ENCODE measurements at places on chromosomes 7 and 10.

- no peak for DNase-seq
These were observed 127.2 kb upstream of the SP8 start for GRCh38 chr7:20913853-20914252.

DNA sequence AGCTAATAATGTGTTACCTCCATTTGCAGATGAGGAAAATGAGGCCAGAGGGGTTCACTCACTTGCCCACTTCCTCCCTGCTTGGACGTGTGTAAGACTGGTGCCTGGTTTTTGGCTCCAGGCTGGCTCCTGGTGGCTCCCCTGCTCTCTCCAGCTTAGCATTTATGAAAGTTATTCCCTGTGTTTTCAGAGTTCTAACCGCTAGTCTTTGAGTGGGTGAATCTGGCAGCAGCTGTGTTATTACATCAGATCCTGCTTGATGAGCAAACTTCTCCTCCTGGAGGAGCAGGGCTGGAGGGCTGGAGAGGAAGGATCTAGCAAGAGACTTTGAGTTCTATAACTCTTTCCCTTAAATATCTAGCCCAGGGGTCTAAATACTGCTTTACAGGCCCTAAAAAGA, 80.9 kb upstream of the AGBL3 start:
- DNase-seq: no peak

- no peak for DNase-seq
These were observed 41.2 kb downstream of the ZCCHC24 start for GRCh38 chr10:79404231-79404609.

- no peak for DNase-seq
These were observed 36.2 kb downstream of the TOMM7 start for GRCh38 chr7:22786290-22786932.

GRCh38 chr10:87816163-87816897, 1.7 kb downstream of the ATAD1 start:
- no peak for DNase-seq

GRCh38 chr7:46681865-46682503, 760.9 kb upstream of the IGFBP3 start:
- DNase-seq: no peak

- no peak for DNase-seq
These were observed 272 bp upstream of the GJC3 start for GRCh38 chr7:99929730-99930053.

- DNase-seq: no peak
These were observed 52.7 kb downstream of the VCL start for GRCh38 chr10:74050653-74051052.

- no peak for DNase-seq
These were observed 10.6 kb downstream of the AP5Z1 start for GRCh38 chr7:4786015-4786414.

DNA sequence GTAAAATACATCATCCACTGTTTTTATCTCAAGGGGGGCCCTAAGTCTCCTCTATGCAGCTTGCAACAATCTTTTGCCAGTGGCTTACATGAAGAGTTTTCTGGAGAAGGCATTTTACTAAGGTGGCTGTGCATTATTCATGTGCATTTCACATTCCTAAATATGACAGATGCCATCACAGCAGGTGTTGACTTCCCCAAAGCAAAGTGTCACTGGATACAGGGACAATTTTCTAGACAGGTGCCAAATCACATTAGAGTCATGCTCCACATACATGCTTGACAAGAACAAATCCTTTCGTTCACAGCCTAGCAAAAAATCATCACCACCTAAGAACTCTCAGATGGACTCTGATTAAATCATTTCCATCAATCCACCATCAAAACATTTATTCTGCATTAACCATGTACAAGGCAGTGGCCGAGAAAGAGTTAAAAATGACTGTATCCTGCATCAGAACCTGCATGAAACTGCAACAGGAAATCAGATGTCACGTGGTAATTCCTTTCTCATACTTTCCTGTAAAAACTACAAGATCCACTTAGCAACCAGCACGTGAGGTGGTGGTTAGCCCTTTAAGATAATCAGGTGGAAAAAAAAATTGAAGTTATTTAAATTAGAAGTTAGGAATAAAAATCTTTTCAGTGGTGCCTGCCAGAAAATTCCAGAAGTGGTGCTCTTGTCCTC, 88.2 kb upstream of the AFAP1L2 start:
- no peak for DNase-seq

- DNase-seq: no peak
These were observed 3.6 kb downstream of the ZSCAN21 start for GRCh38 chr7:100053215-100053614.

- DNase-seq: no peak
These were observed 43.0 kb downstream of the ZMYND11 start for GRCh38 chr10:178208-178607.

- no peak for DNase-seq
These were observed 88.9 kb downstream of the CABCOCO1 start for GRCh38 chr10:61751599-61751998.

- DNase-seq: no peak
These were observed 24.6 kb upstream of the NPFFR1 start for GRCh38 chr10:70308121-70309060.

- DNase-seq: no peak
These were observed 302.4 kb downstream of the GRID1 start for GRCh38 chr10:86064219-86064618.

- no peak for DNase-seq
These were observed 297.4 kb upstream of the PCDH15 start for GRCh38 chr10:55098452-55098851.

DNA sequence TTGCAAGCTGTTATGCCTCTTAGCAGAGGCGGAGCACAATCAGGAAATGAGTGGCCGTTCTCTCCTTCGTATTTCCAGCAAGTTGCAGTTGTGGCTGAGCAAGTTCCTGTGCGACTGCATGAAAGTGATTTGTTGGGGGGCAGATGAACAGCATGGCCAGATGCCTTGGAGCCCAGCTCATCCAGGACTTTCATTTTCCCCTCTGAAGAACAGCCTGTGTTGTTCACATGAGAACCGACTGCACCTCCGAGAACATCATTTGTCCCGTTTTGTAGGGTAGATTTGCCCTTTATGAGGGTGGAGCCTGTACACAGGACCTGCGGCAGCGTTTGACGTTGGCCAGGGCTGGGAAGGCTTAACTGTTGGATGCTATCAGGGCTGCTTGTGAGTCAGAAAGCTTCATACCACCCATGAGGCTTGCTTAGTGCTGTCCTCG, 4.4 kb downstream of the BAG3 start:
- DNase-seq: peak; percentile 47

- no peak for DNase-seq
These were observed 94.3 kb downstream of the OAT start for GRCh38 chr10:124324451-124324850.

GRCh38 chr7:12945901-12946300, 258.5 kb downstream of the ARL4A start:
- DNase-seq: no peak

Data from stimulated activated CD8-positive, alpha-beta memory T cell treated with anti-CD3 and anti-CD28 coated beads, Interleukin-7, amount 100 ng/mL, for 48 hours (primary cell).